ENCODE measurements at places on chromosomes 1 and 21.

GRCh38 chr1:225480825-225481434 lies 53.1 kb upstream of the LBR start:
- DNase-seq: no peak

DNA sequence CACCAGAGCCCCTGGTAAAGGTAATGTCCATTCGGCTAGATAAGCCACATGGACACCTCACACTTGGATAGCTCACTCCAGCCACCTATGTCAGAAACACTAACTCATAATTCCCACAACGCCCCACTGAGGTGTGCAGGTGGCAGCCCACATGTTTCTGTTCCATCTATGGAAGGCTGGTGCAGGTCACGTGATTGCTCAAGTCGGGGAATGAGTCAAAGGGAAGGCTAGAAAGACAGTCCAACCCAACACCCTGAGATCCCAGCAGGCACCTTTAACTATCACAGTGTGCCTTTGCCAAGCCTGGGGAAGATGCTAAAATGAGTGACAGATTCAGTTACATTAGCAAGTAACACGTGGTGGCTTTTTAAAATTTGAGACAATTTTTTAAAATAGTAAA lies 45.3 kb upstream of the KCNE1 start:
- no peak for DNase-seq

DNA sequence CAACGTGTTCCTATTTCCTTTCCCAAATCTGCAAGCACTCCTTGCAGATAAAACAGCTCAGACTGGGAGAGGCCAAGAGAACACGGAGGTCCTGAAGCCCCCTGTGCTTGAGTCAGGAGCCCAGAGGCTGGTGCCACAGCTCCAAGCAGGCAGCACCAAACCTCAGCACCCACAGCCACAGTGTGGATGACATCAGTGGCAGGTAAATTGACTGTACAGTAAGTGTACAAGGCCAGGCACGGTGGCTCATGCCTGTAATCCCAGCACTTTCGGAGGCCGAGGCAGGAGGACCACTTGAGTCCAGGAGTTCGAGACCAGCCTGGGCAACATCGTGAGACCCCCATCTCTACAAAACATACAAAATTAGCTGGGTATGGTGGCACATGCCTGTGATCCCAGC lies 1.9 kb upstream of the COL6A1 start:
- no peak for DNase-seq

- DNase-seq: peak; percentile 46
These were observed 425.5 kb downstream of the KCTD3 start for GRCh38 chr1:215992620-215993019.
